ENCODE measurements at places on chromosomes 4 and X.

- DNase-seq, result no peak
Observed at GRCh38 chr4:147482281-147482680, 1.4 kb downstream of the EDNRA start.

DNA sequence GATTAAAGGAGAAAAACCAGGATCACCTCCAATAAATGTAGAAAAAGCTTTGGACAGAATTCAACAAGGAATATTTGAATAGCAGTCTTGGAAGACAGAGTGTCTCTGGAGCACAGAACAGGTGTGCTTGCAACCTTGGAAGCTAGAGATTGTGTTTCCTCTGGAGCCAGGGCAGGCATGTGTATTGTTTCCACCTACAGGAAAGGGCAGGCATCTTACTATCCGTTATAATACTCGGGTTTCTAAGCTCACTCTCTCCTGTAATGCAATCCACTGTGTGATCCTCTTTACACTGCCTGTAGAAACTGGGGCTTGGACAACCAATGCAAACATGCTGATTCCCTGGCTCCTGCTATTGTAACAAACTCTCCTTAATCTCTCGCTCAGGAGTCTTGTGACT, 14.4 kb downstream of the CCDC110 start:
- no peak for DNase-seq

DNA sequence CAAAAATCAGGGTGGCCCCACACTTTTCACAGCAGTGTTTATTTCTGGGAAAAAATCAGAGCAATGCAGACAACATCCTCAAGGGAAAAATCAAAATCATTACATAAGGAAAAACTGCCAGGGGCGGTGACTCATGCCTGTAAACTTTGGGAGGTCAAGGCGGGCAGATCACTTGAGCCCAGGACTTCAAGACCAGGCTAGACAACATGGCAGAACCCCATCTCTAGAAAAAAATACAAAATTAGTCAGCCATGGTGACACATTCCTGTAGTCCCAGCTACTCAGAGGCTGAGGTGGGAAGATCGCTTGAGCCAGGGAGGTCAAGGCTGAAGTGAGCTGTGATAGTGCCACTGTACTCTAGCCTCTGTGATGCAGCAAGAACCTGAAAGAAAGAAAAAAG, 102.8 kb downstream of the NAF1 start:
- DNase-seq, result no peak

GRCh38 chr4:139857021-139857420, 191.4 kb downstream of the MGST2 start:
- no peak for DNase-seq

DNA sequence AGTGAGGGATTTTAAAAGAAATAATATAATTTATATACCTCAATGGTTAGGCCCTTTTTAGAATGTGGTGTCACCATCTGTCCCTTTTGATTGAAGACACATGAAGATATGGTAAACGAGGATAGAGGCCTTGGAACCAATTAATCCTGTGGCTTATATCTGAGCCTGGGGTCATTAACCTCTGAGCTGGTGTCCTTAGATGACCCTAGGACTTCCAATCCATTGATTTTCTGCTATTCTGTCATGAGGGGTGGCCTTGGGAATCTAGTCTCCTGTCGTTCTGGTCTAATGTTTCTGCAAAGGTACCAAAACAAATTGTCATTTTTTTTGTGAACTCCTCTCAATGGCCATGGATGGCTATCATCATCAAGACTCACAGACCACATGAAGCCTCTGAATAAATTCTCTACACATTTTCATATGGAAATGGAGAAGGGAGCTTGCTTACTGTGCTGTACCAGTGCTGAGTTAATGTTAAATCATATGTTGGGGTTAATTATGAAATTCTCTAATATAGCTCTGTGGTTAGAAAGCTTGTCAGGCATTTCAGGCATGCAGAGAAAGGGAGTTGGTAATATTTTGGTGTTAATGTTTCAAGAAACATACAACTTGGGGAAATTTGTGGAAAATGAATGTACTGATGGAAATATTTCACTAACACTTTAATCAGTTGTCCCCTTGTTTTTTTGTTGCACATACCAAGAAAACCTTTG, 204.2 kb upstream of the IL15 start:
- no peak for DNase-seq

DNA sequence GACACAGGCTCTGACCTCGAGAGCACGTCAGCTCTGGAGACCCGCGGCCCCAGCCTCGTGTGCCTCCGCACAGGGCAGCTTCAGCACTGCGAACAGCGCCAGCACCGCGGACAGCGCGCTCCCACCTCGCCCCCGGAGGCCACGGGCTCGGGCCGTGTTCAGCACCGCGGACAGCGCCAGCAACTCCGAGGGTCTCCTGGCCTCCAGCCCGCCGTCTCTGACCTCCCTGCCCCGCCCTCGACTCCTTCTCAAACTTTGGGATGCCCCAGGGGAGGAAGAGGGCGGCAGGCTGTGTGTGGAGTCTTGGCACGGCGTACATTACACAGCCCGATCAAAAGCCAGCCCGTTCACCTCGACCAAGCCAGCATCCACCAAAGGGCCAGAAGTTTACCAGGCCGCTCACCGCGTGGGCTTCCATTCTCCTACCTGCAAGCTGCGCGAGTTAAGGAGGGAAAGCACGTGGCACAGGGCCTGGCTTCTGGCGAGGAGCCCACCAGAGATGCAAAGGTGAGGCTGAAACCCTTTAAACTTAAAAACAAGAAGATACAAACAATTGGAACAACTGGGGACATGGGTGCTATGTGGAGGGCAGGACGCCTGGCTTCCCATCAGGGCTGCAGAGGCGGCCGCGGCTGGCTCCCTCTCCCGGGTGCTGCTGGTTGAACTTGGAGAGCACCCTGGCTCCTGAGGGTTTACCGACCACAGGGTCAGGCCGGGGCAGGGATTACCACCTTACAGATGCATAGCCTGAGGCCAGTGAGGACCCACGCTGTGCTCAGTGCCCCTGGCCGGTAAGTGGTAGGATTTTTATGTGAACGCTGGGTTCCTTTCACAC, 4.5 kb upstream of the NKX1-1 start:
- no peak for DNase-seq

DNA sequence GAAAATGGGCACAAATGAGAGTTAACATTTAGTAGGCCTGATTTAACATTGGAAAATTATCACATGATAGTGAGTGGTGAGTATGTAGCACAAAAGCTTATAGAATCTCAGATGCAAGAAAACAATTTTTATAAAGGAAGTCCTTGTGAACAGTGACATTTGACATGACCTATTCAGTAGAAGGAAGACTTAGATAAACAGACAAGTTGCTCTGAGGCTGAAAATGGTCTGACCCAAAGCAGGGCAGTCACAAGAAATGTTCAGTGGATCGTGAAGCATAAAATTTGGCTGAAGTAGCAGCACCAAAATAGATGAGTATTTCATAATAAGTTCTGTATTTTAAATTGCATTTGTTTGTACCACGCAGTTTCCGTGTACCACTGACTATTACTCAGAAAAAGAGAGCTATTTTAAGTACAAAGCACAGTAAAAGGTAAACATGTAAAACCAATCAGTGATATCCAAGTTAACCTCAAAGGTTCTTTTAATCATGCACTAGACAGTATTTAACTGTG, 605.7 kb upstream of the PABPC4L start:
- DNase-seq, result no peak

DNA sequence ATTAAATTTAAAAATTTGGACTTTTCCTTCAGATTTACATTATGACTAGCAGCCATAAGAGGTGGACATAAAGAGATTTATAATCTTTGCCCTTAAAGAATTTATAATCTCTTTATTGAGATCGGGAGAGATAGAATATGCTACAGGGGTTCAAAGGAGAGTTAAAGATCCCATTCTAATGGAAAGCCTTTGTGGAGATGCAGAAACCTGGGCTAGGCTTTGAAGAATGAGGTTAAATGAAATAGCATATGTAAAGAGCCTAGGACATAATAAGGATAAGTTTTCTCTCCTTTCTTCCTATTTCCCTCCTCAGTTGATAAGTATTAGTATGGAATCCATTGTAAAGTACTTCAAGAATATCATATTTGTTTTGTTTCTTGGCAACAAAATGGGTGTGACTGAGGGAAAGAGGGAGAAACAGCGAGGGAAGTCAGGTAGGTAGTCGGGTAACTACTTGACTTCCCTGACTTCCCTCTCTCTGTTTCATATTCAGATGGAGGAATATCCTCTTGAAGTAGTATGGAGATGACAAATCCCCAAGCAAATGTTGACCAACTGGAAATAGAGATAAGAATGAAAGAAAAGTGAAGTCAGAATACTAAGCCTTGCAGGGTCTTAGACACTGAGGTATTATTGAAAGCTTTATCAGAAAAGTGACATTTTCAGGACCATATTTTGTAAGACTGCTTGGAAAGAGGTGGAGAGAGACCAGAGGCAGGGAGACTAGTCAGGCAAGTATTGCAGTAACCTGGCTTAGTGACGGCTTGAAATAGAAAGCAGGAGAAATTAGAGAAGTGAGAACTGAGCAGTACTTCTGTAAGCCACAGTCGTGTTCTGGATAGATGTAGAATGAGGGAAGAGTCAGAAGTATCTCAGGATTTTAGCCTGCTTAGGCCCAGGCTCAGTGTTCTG, 82.9 kb downstream of the PDLIM5 start:
- no peak for DNase-seq

DNA sequence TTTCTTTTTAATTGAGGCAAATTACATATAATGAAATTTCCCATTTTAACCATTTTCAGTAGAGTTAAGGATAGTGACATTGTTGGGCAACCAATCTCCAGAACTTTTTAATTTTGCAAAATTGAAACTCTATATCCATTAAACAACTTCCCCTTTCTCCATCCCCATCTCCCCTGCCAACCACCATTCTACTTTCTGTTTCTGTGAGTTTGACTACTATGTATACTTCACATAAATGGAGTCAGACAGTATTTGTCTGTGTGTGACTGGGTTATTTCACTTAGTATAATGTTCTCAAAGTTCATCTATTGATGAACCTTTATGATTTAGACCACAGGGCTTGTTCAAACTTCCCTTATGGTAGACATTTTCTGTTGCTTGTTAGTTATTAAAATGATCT, 364.5 kb upstream of the MAD2L1 start:
- no peak for DNase-seq

GRCh38 chr4:116603096-116603495, 482.3 kb downstream of the TRAM1L1 start:
- no peak for DNase-seq

DNA sequence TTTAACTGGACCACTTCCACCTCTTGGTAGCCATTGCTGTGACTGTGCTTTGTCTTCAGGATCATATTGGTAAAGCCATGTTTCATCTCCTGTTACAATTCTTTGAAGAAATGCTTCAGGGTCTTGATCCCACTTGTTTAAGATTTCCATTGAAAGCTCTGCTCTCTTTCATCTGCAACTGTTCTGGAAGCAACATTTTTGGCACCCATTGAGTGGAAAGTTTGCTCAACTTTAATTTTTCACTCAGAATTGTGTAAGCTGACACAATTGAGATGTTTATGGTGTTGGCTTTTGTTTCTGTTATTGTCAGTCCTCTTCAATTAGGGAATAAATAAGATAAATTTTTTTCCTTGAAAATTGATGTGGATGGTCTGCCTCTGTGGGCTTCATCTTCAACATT, 237.4 kb downstream of the MAPK10 start:
- no peak for DNase-seq

GRCh38 chr4:138632856-138633579, 382.6 kb upstream of the NOCT start:
- no peak for DNase-seq

GRCh38 chrX:57379296-57379695, 92.8 kb downstream of the FAAH2 start:
- DNase-seq, result no peak

DNA sequence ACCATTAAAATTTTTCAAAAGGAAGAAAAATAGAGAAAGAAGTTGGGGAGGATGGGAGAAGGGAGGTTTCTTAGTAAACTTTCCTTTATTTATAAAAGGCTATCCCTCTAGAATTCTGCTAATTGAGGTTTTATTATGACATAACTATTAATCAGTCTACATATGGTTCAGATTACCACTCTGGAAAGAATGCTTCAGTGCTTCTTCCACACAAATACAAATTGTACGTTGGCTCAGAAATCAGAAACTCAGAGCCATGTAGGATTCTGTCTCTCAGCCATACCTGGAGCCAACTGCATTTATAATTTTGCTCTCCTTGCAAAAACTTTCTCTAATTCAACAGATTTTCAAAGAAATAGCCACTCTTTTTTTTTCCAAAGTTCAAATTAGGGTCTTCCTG, 37.1 kb downstream of the SRPX start:
- DNase-seq, result no peak

DNA sequence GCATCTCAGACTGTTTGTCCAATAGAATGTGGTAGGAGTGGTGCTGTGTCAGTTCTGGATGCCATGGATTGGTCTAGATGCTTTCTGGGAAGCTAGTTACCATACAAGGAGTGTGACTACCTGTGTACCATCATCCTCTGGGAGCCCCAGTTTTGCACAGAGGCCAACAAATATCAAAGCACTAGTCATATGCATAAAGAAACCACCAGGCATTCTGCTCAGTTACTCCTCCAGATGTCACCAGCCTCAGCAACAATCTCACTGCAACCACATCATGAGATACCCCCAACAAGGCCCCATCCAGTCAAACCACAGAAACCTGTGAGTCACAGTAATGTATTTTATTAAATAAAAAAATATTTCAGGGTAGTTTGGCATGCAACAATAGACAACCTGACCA, 435.8 kb upstream of the CPEB2 start:
- DNase-seq, result no peak

- DNase-seq, result no peak
Observed at GRCh38 chr4:6680372-6681034, 13.2 kb upstream of the S100P start.

DNA sequence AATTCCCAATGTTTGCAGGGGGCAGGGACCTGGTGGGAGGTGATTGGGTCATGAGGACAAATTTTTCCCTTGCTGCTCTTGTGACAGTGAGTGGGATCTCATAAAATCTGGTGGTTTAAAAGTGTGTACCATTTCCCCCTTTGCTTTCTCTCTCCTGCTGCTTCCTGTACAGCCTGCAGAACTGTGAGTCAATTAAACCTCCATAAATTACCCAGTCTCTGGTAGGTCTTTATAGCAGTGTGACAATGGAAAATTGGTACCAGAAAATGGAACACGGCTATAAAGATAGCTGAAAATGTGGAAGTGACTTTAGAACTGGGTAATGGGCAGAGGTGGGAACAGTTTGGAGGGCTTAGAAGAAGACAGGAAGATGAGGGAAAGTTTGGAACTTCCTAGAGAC, 108.7 kb upstream of the NPFFR2 start:
- DNase-seq, result no peak

DNA sequence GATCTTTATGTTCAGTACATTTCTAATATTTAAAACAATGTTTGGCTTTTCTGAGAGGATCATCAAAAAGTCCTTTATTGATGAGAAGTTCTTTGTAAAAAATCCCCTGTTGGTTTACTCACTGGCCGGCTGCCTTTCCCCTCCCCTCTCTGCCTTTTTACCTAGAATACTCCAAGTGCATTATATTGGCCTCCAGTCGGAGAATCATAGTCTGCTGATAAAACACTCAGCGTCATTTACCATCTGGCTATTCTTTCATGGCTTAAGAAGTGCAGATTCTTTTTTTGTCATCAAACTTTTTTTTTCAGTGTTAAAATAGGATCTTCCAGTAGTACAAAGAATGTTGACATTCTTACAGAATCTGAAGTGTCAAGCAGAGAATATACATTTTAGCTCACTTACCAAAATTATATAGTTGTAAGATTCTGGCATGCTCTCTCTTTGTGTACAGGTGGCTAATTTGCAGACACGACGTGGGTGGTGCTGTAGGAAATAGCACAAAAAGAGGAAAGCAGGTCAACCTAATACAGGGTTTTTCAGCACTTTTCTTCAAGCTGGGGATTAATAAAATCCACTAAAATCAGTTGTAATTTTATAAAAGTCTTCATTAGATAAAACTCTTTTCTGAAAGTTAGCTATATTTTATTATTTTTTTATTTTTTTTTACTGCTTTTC, 731.8 kb downstream of the KCTD8 start:
- no peak for DNase-seq

Measured in central memory CD4-positive, alpha-beta T cell (primary cell).